ENCODE measurements at places on chromosomes 5 and 9. TPM values are rescaled to one million over a fixed set of nuclear protein-coding genes. Genes with fewer than 3 reads are reported as not detected.

The GPR151 gene
- total RNA-seq = not detected

The SLC44A1 gene
- 8.7 TPM for total RNA-seq

The IL4 gene
- not detected for total RNA-seq

The CCNJL gene
- total RNA-seq = 35.0 TPM

The MCTP1 gene
- total RNA-seq = 39.8 TPM

The FOXI1 gene
- total RNA-seq = 0.44 TPM

The WNK2 gene
- 13.7 TPM for total RNA-seq

All from Panc1 (cell line).